ENCODE measurements at places on chromosomes 2 and 18.
A peak's percentile ranks its signal among the peaks of the same experiment; 100 is the strongest.

- no peak for DNase-seq
Measured at GRCh38 chr2:231530099-231531011, at the start of gene NMUR1. Gene NMUR1, minus strand, starts transcription at chr2:231530445. Its CDS starts 84 bp downstream, at chr2:231530361.

- DNase-seq, result no peak
Measured at GRCh38 chr2:207782238-207783030, 12.7 kb upstream of the FZD5 start.

GRCh38 chr18:8912348-8913326, 189.9 kb upstream of the NDUFV2 start:
- no peak for DNase-seq

GRCh38 chr18:50662775-50663383, 103.0 kb downstream of the MAPK4 start:
- no peak for DNase-seq

- DNase-seq, result no peak
Measured at GRCh38 chr2:172572981-172573380, 17.1 kb downstream of the PDK1 start.

DNA sequence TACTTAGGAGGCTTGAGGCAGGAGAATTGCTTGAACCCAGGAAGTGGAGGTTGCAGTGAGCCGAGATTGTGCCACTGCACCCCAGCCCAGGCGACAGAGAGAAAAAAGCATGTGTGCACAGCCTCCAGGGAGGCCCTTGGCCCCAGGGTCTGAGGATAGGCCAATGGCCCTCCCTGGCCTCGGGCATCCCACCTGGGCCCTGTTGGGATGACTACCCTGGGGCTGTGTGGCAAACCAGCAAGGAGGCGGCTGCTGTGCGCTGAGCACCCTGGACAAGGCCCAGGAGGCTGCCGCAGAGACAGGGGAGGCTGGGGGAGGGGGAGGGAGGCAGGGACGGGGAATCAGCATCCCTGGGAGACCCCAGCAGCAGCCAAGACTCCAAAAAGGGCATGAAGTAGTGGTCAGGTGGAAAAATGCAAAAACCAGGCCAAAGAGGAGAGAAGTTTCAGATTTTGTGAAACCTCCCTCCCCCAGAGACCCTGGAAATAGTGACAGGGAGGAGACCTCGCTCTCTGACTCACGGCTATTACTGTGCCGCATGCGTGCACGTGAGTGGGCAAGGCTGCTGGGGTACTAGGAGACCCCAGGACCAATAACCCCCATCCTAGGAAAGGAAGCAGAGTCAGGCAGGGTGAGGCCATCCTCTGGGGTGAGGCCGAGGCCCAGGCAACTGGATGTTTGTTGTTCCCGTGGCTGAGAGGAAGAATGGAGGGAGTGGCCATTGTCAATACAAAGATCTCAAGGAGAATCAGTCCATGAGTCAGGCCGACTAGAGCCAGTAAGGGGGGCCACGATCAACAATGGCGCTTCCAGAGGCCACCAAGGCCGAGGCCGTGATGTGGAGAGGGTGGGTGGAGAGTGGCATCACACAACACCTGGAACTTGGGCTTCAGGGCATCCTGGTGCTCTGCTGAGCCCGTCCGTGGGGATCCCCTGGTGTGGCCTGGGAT, 16.0 kb upstream of the B3GNT7 start:
- DNase-seq, result peak; percentile 33

DNA sequence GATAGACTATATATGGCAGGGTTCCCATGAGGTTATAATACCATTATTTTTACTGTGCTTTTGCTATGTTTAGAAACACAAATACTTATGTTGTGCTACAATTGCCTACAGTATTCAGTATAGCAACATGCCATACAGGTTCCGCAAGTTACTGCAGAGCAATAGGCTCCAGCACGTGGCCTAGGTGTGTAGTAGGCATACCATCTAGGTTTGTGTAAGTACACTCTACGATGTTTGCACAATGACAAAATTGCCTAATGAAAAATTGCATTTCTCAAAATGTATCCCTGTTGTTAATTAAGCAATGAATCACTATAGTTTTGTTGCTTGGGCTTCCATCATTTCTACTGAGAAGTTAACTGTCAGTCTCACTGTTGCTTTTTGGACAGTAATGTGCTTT, 9.8 kb downstream of the CD302 start:
- DNase-seq, result no peak

- no peak for DNase-seq
Measured at GRCh38 chr2:101089942-101090799, 61.0 kb downstream of the TBC1D8 start.

- peak; percentile 41 for DNase-seq
Measured at GRCh38 chr2:134771313-134771801, 52.6 kb upstream of the TMEM163 start.

DNA sequence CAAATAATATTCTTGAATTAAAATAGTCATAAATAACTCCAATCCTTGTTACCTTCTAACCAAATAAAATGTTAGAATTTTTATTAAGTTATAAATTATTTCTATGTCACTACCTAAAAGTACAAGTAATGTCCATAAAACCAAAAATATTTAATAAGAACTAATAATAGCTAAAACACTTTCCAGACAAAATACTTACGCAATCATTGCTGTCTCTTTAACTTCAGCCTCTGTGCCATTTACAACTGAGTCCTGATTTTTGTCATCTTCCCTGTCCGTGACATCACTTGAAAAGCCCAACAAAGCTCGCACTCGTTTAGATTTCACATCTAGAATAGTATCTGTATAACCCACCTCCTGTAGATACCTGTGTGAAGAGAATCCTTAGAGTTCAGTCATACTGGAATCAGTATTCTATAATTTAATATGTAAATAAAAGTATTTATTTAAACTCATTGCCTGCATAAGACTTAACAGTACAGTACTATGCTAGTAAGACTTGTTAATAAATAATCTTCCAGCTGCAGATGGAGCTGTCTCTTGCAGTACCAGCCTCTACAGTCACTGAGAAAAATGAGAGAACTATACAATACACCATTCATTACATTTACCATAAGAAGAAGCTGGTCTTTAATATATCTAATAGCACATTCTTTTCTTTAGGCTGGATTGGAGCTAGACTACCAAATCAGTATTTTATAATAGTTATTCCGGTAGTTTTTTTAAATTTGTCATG, 63.8 kb downstream of the STRN start:
- no peak for DNase-seq

- DNase-seq, result peak; percentile 28
Measured at GRCh38 chr2:201523506-201523905, 72.0 kb downstream of the STRADB start.

- no peak for DNase-seq
Measured at GRCh38 chr2:126663184-126663963, 7.4 kb downstream of the GYPC start.

DNA sequence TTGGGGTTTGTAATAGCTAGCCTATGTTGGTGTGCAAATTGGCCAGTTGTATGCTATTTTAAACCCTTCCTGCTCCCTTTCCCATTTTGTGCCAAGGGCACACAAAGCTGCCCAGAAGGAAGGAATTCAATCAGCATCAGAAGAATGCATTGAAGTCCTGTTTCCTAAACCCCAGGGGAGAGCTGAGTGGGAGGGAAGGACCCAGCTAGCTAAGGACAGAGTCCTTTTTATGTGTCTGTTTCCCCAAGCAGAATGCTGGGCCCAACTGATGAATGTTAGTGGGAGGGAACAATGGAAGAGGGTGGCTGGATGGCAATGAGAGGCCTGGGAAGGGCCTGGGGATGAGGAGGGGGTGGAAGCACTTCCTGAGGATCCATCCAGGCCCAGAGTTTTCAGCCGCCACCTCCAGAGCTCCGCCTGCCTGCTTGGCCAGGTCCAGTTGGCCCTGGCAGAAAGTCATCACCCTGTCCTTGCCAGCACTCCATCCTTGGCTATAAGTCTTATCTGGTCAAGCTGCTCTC, 32.7 kb downstream of the MEX3C start:
- no peak for DNase-seq

GRCh38 chr2:162925595-162925994, 87.0 kb upstream of the KCNH7 start:
- DNase-seq, result no peak

- DNase-seq, result peak; percentile 67
Measured at GRCh38 chr2:38185012-38185491, 109.1 kb upstream of the CYP1B1 start.

GRCh38 chr2:149017116-149017985, 21.1 kb upstream of the LYPD6B start:
- DNase-seq, result peak; percentile 71

GRCh38 chr2:144125751-144126150, 394.2 kb downstream of the ZEB2 start:
- no peak for DNase-seq

DNA sequence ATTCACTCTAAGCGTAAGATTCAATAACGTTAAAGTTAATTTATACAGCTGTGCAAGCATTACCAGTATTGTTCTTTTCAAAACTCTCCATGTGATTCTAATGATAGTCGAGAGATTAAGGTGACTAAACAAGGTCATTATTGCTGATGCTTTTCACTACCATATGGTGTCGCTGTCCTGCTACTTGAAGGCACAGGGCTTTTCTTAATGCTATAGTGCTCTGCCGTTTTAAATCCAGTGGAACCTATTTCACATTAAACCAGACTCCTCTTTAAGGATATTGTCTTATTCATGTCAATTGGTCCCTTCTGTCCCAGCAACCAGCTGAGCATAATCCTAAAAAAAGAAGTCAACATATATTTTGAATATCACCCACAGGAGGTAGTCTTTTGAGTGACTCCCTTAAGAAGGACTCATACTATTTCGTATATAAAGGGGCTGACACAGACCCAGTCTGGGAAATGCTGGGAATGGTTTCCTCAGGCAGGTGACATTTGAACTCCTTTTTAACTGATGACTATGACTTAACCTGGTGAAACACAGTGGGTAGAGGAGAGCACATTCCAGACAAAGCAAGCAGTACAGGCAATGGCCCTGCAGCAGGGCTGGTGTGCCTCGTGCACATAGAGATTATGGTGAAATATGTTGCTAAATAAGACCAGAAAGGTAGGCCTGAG, 53.9 kb upstream of the CYTIP start:
- peak; percentile 25 for DNase-seq

DNA sequence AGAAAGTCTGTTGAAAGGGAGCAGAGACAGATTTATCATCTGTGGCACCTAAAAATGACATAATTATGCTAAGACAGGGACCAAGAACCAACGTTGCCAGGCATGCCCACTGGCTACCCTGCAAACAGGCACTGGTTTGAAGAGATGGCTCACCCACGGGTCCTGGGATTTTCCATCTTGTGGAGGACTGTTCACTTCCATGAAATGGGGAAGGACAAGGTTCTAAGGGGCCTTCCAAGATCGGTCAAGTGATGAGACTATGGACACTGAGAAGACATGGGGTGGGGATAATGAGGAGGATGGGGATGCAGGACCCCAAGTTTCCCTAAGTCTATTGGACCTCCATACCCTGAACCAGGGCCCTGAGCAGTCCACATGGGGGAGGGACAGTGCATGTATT, 18.9 kb downstream of the LGALSL start:
- DNase-seq, result no peak

GRCh38 chr2:26574900-26575560, 66.1 kb downstream of the CIB4 start:
- DNase-seq, result no peak

DNA sequence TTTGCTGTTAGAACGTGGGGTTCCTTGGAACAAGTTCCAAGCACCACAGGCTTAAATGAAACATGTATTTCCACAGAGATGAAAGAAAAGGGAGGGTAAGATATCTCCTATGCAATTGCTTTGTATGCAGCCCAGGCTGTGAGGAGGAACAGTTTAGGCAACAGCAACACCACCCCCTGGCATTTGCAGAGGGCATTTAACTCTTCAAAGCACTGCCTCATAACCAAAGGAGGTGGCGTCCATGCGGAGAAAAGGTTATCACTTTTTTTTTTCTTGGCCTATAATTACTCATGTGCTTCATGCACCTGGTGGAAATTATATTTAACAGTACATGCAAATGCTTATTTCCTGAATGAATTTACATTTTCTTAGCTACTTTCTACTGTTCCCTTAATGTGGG, 286.0 kb downstream of the LPIN1 start:
- DNase-seq, result no peak

GRCh38 chr2:153195342-153195741, 283.2 kb downstream of the RPRM start:
- DNase-seq, result no peak

DNA sequence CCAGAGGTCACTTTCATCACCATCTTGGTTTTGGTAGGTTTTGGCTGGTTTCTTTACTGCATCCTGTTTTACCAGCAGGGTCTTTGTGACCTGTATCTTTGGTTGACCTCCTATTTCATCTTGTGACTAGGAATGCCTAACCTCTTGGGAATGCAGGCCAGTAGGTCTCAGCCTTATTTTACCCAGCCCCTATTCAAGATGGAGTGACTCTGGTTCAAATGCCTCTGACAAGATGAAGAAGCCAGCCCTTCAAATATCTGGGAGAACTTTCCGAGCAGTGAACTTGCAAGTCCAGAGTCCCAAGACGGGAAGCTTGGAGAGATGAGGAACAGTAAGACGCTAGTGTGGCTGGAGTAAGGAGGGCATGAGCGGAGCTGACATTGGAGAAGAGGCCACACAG, 28.6 kb downstream of the PROKR1 start:
- no peak for DNase-seq

DNA sequence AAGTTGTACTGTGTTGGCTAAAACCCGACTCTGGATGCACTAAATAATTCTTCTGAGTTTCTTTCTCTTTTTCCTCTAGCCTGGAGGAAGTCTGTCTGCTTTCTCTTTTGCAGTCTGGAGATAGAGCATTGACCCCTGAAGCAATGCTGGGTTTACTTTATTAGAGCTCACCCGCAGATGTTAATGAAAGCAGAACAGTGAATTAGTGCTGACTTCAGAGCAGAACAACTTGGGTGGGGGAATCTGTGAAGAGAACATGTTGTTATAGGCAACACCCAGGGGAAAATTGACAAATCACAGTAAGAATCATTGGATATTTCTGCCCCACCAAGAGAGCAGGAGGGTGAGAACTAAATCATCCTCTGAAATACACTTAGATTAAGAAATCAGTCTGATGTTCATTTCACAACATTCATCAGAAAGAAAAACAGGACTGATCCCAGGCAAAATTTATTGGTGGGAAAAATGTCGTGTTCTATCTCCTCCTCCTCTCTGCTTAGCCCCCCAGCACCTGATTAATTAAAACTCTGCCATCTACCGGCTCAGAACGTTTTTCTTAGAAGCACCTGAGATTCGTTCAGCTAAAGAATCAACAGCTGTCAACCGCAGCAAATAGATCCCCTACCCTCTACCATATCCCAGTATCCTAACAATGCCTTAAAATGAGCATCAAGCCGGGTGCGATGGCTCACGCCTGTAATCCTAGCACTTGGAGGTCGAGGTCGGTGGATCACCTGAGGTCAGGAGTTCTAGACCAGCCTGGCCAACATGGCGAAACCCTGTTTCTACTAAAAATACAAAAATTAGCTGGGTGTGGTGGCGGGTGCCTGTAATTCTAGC, 165.1 kb downstream of the FMNL2 start:
- DNase-seq, result peak; percentile 25
